ENCODE measurements at places on chromosomes 6 and 20.

DNA sequence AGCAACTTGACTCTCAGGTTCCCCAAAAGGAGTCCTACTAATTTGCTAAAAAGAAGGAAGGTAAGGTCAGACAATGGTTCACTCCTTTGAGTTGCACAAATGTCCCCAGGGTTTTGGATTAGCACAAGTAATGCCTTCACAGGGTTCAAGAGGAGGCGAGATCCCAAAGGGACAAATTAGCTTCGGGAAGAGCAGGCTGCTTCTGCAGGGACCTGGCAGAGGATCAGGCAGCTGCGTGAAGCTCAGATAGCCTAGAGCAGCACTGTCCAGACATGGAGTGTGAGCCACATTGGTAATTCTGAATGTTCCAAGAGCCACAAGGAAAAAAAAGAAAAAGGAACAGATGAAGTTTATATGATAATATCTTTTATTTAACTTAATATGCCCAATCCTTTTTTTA is 115.4 kb downstream of the CFAP61 start:
- no peak for DNase-seq

- no peak for DNase-seq
These were observed 286.5 kb upstream of the PRND start for GRCh38 chr20:4435225-4435624.

DNA sequence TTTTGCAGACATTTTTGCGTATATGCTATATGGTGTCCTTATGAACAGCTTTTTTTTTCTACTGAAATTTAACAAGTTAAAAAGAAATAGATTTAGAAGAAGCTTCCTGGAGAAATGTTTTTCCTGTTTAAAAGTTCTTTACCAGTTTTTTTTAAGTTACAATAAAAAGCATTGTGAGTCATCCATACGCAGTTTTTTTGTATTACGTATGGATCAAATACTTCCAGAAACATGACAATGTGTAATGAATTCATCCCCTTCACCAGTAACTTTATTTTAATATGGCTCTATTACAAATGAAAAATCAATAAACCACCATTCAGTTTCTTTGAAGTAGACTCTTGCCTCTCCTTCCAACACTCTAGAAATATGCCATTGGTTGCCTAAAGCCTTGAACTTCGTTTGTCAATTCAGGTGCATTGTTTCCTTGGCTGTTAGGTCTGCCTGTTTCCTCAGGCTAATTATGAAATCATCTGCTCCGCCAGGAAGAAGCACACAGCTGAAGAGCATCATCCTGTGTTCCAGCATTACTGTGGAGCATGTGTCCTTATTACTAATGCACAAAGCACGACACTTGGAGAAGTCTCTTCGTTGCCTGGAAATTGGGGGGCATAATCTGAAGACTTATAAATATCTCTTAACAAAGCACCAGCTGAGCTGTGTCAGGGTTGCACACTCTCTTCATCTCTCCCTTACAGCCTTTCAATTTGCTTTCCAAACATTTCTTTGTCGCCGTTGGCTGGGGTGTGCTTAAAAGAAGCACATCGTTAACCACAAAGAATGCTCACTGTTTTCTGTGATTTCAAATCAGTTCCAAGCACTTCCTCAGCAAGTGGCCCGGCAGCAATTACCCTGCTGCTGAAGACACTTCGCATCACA is 9.6 kb downstream of the MOXD1 start:
- peak; percentile 17 for DNase-seq

GRCh38 chr6:41531591-41532582 is 14.3 kb upstream of the FOXP4 start:
- no peak for DNase-seq

DNA sequence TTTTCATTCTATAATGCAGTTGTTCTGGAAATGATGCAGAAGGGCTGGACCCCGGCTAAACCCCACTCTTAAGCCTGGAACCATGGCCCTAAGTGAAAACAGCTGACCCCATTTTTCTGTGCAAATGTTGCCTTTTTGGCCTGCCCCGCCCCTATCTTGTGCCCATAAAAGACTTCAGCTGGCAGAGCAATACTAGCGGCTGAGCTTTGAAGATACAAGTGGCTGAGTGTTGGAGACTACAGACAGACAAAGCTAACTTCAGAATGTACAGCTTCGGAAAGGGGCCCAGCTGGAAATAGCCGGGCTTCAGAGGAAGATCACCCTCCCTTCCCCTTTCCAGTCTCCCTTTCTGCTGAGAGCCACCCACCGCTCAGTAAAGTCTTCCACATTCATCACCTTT is 258.6 kb upstream of the SPTLC3 start:
- DNase-seq: no peak

DNA sequence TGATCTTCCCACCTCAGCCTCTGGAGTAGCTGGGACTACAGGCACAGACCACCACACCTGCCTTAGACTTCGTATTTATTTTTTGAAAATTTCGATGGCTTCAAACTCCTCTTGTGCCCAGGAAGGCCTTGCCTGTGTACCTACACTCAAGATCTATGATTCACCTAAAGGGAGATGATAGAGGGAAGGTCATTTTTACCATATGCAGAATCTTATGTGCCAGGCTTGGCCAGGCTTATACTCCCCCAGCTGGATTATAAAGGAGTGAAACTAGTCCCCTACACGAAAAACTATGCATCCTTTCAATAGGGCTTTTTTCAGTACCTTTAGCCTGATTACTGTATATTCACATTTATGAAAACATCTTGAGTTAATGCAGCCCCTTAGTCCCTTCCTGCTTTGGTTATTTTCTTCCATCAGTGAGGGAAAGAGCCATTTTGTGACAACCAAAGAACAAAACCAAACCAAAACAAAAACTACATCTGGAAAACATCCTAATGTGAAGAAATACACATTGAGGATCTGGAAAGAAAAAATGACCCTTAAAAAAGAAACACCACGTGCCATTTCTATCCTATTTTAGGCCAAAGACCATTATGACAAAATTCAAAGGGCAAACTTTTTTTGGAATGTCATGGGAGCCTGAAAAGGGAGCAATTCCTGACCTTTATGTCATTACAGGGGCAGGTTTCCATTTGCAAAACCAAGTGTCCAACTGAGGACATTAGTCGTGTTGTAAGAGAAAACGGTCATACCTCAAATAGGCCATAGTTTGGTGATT is 34.7 kb downstream of the RIPOR2 start:
- DNase-seq: no peak

DNA sequence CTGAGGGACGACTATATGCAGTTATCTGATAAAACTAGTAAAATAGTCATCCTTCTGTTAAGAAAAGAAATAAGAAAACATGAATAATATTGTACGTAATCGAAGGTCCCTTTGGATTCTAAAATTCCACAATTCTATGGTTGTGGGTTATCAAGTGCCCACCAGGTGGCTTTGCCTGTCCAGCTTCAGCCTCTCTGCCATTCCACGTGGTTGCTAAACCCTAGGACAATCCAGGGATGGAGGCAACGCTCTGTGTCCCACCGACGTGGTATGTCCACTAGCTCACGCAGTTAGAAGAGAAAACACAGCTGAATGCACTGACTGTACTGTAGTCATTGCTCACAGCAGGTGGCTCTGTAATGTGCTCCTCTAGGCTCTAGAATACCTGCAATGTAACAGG is 349.3 kb downstream of the FARS2 start:
- DNase-seq: no peak

DNA sequence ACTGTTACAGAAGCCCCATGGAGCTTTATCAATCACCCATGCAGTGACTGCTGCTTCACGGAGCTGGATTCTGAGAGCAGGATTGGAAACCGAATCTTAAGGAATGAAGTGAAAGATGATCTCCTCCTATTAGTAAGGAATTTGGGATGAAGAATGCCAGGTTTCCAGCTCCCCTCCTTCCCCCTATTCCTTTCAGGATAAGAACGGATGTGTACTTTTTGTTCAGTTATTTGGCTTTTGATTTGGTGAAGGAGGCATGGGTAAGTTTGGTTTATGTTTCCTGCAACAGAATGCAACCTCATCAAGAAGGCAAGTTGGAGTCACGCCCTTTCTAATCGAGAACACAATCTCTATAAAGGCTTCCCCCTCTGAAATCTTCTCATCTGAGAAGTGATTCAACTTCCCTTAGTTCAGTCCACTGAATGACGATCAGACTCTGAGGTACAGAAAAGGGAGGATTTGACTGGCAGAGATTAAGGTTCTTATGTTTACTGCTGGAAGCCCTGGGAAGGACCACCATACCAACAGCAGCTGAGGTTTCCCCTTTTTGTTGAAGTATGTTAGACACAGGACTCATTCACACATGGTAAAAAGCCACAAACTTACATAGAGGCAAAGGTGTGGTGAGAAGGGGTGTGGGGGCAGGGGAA is 5.5 kb downstream of the ELMO2 start:
- DNase-seq: no peak

GRCh38 chr6:25462235-25462897 is 183.2 kb downstream of the CARMIL1 start:
- DNase-seq: no peak

All from NCI-H187 (cell line).